Activated naive CD4-positive, alpha-beta T cell (primary cell): ENCODE measurements at places on chromosomes 11 and 22.

DNA sequence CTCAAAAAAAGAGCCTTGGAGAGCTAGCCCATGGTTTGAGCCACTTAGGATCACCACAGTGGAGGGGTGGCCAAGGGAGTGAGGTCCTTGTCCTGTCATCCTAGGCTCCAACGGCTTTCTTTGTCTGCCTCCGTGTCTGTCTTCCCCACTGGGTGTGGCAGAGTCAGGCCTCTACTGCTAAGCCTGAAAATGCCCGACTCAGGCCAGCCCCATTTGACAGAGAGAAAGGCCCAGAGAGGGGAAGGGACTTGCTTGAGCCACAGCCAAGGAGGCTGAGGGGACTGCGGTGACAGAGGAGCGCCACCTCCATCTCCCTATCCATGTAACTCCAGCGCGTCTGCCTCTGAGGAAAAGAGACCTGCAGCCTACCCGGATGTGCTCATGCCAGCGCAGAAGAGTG lies 27.8 kb upstream of the CD82 start:
- DNase-seq, result no peak

DNA sequence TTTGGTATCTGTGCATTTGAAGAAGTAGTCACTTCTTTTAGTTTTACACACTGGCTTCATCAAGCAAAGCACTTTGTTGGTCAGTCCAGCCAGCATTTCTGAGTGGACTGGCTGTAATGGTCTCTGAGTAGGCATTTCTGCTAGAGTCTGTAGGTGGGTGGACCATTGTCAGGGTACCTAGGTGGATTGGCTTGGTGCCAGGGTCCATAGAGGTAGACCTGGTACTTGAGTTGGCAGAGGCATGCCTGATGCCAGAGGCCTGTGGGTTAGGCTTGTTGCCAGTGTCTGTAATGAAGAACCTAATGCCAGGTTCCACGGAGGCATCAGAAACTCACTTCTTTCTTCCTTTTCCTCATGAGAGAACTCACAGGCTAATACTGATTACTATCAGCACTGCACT lies 157.9 kb upstream of the C11orf87 start:
- no peak for DNase-seq

GRCh38 chr22:47152236-47152635 lies 389.8 kb downstream of the TBC1D22A start:
- no peak for DNase-seq

DNA sequence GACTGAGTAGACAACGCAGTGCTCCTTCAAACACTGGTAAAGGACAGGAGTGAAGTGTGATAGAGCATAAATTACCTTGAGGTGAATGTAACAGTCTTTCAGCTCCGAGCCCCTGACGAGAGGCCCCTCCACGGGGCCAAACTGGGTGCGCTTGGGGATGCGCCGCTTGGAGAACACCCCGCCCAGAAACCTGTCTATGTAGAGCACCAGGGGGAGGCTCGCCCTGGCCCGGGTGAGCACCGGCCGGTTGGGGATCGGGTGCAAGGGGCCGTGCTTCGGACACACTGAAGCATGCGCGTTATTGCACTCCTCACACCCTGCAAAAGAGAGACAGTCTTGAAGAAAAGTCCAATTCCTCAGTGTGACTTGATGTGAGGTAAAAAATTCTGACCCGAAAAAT lies 49.3 kb upstream of the NFRKB start:
- DNase-seq, result no peak

DNA sequence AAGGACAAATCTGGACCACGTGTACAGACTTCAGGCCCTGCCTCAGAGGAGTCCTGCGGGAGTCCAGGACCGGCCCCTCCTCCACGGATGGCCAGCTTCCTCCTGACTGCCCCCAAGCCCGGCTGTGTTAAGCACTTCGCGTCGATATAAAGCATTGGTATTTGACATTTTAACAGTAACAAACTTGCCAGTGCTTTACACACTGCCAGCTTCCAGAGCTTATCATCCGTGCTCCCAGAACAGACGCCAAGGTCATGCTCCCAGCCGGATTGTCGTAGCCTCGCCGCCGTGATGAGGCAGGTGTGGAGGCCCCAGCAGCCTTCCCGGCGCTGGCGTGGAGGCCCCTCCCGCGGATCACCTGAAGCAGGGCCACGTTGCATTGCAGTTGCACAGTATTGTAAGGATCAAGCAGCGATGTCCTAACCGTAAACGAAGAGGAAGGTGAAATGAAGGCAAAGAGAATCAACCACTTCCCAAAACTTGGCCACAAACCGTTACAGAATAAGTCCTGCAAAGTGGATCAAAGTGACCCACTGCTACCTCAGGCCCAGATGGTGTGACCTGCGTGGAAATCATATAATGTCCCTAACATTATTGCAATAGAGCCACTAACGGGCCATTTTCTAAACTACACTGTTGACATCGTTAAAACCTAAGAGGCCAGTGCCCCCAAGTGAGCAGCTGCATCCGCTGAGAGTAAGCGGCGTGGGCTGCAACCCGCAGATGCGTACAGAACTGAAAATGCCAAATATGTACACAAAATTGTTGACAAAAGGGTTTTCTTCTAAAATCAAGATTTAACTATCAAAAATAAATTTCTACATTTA lies 51.6 kb downstream of the CERK start:
- no peak for DNase-seq

GRCh38 chr11:109421981-109422869 lies at the start of gene C11orf87:
TSS of gene C11orf87 (plus strand) at chr11:109422190. CDS start at chr11:109423634, 1,444 bp downstream.
- no peak for DNase-seq

GRCh38 chr11:132057266-132057665 lies 686.9 kb downstream of the NTM start:
- no peak for DNase-seq

DNA sequence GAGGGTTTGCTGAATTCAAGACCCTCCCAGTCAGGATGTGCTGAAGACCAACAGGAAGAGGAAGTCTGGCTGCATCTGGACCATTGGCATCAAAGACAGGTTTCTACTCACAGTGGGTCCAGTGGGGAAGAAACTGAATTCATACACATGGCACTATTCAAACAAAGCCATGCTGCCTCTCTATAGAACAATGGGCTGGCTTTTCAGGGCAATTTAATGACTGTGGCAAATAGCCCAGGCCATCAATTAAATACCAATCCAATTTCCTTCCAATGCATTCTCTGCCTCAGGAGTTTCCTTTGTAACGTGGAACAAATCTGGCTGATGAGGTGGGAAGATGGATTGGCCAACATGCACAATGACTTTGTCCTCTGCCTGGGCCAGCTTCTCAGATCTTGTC lies 98.6 kb downstream of the SEZ6L start:
- DNase-seq, result no peak

DNA sequence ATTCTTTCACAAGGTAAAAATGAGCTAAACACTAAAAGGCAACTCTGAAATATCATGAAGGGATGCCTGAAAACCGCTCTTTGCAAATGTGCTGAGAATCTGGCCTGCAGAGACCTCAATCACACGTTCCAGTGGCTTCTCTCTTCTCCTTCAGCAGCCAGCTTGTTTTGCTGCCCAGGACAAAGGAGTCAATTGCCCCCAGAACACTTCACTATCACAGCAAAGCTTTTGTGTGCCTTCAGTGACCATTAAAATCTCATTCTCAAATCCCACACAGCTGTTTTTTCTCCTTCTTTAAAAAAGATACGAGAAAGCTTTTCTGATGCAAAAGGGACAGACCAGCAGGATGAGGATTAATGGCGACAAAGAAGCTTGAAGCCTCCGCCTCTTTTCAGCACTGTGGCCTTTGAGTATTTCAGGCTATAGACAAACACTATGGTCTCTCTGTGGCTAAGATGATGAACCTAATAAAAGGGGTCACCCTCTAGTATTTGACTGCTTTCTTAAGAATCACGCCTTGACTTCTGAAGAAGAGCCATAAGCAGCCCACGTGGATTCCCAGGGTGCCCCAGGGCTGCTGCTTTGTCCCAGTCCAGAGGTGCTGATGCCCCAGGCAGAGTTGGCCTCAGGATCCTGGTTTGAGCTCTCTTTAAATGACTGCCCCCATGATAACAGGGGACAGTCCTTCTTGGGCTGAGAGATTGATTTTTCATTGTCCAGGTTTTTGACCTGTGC lies 33.4 kb upstream of the NRIP3 start:
- no peak for DNase-seq

- DNase-seq, result no peak
Observed at GRCh38 chr11:111906680-111907079, 4.9 kb downstream of the CRYAB start.

DNA sequence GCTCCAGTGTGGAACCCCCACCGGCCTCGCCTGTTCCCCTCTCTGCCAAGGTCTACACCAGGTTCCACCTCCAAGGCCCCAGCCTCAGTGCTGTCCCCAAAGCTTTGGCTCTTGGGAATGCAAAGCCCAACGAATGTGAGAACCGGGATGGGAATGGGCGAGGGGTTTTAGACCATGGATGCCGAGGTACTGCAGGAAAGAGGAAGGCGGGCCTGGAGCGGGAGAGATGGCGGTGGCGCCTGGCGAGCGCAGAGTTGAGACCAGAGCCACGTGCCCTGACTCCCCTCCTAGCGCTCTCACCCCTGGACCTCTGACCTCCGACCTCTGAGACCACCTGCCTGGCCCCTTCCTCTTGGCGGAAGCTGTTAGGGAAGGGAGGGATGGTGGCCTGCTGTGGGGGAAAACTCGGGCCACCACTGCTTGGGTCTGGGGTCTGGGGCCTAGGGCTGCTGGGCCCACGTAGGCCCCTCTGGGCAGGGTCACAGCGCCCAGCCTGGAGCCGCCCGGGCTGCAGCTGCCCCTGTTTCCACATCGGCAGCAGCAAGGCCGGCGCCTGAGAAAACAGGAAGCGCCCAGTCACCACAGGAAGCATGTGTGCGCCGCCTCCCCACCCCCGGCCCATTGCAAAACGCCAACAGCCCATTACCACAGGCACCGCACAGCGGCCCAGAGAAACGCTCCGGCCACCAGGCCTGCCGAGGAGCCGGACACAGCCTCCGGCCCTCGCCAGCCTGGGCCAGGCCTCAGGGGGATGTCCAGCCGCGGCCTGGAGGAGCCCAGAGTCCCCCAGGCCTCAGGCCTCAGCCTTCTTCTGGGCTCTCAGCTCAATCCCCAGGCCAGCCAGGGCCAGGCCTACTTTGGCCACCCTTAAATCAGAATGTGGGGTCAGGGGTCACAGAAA lies 13.8 kb upstream of the SLC39A13 start:
- DNase-seq, result no peak

DNA sequence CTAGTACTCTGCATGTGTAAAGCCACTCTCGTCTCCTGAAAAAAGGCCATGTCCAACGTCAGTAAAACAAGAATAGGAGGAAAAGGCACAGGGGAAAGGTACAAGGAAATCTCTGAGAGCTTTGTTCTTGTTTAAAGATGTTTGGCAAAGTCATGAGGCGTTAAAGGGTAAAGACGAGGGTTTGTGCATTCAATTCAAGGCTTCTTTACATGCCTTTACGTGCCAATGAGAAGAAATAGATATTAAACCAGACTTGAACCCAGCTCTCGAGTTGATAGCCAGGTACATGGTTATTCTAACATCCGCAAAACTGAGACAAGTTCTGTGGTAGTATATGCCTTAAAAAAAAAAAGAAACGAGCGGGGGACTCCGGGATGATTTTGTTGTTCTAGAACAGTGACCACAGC lies 704 bp upstream of the CFL1 start:
- no peak for DNase-seq

DNA sequence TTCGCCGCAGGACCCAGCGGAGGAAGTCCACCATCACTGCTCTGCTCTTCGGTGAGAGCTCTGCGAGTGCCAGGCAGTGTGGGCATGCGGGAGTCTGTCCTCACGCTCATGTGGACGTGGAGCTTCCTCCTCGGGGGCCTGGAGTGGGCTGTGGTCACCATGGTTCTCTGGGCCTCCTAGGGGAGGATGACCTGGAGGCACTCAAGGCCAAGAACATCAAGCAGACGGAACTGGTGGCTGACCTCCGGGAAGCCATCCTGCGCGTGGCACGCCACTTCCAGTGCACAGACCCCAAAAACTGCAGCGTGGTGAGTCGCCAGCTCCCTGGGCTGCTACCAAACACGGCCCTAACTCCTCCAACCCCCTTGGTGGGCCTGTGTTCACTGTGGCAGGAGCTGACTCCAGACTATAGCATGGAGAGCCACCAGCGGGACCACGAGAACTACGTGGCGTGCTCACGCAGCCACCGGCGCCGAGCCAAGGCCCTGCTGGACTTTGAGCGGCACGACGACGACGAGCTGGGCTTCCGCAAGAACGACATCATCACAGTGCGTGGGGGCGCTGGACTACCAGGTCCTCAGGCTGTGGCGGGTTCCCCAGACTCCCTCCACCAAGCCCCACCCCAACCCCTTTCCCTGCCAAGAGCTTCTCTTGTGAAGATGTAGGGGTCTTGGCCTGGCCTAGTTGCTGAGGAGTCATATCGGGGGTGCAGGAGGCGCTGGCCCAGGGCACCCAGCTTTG lies 36.8 kb downstream of the SGSM3 start:
- DNase-seq, result no peak

- DNase-seq, result no peak
Observed at GRCh38 chr11:6771926-6772893, at the start of gene OR2AG2. TSS of gene OR2AG2 (minus strand) at chr11:6771976. CDS start at chr11:6768957, 3,019 bp downstream.

- DNase-seq, result no peak
Observed at GRCh38 chr11:3083321-3083720, 26.1 kb upstream of the CARS1 start.

- no peak for DNase-seq
Observed at GRCh38 chr11:10462746-10463300, 7.8 kb downstream of the AMPD3 start.

GRCh38 chr11:120611581-120611980 lies 100.0 kb downstream of the GRIK4 start:
- DNase-seq, result no peak

DNA sequence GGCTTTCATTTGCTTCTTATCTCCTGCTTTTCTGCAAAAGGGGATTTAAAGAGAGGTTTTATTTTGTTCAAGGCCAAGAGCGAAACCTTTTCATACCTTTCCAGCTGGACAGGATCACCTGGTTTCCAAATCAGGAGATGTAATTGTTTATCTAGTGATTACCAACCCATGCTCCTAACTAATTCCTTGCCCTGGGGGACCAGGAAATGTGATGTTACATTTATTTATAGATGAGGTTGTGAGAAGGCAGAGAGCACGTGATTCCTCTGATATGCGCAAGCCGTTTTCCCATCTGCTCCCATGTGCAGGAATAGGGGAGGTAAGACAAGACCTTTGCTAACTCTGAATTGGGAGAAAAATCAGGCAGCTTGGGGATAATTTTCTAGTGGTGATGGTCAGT lies 507.2 kb upstream of the LARGE1 start:
- no peak for DNase-seq
